ENCODE measurements at places on chromosomes 11 and 22.

DNA sequence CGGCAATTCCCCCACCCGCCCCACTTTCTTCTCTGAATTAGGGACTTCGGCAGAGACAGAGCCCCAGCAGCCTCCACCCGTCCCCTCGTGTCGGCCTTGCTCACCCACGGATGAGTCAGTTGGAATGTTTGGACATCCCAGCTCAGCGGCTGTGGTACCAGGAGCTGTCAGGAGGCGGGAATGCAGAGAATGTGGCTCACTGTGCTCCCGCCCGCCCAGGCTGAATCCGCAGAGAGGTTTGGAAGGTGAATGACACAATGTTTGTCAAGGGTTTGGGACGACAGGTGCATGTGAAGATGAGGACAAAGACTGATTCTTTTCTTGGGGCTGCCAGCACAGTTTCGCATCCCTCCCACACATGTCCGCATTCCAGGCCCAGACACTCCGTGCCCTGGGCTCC lies 39.6 kb downstream of the LIF start:
- peak; percentile 99 for DNase-seq

DNA sequence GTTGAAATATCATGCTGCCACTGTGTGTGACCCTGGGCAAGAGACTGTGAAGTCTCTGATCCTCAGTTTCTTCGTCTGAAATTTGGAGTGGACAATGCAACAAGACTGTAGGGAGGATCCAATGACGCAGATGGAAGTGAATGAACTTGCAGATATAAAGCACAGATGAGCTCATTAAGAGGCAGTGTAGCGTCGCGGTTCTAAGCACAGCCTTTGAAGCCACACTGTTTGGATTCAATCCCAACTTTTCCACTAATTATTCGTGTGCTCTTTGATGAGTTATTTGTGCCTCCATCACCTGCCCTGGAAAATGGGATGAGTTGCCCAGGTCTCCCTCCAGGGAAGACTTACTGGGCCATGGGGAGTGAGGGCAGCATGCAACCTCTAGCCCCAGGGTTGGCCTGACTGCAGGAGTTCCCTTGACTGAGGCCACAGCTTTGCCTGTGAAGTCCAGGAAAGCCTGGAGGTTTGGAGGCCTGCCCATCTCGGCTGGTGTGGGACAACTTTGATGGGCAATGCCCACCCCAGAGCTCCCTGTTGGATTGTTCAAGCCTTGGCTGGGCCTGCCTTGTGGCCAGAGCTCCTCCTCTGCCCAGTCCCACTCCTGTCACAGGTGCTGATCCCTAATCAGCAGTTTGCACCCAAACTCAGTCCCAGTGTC lies 266.0 kb upstream of the B3GAT1 start:
- no peak for DNase-seq

- DNase-seq, result no peak
Observed at GRCh38 chr11:116374085-116374484, 398.7 kb downstream of the BUD13 start.

DNA sequence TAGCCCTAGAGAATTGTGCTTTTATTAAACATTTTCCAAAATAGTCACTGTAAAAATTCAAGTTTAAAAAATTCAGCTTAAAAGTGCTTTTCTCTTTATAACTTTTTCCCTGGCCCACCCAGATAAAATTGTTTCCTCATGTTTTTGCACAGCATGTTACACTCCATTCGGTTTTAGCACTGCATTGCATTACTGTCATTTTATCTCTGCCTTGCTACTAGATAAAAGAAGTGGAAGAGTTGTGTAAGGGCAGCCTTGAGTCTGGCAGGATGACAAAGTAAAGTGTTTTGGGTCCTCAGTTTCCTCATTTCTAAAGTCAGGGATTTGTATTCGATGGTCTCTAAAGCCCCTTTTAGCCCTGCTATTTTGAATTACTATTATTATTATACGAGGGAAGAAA lies 99.8 kb downstream of the ATM start:
- DNase-seq, result no peak

- DNase-seq, result peak; percentile 82
Observed at GRCh38 chr11:9263840-9264315, 1.3 kb downstream of the DENND5A start.

DNA sequence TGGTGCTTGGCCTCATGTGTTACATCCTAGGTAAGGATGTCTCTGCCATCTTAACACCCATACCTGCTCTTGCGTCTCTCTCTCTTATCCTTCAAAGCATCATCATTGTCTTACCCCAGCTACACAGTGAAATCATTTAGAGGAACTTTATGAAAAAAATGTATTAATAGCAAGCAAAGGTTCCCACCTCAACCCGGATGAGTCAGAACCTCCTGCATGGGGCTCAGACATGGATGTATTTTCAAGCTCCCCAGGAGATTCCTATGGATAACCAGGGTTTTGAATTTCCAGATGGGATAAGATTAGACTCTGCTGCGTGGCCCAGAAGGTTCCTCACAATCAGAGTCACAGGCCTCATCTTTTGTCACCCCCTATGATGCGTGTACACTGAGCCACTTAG lies 89.1 kb upstream of the NNMT start:
- DNase-seq, result no peak

GRCh38 chr11:45662096-45662664 lies 3.2 kb downstream of the CHST1 start:
- no peak for DNase-seq

DNA sequence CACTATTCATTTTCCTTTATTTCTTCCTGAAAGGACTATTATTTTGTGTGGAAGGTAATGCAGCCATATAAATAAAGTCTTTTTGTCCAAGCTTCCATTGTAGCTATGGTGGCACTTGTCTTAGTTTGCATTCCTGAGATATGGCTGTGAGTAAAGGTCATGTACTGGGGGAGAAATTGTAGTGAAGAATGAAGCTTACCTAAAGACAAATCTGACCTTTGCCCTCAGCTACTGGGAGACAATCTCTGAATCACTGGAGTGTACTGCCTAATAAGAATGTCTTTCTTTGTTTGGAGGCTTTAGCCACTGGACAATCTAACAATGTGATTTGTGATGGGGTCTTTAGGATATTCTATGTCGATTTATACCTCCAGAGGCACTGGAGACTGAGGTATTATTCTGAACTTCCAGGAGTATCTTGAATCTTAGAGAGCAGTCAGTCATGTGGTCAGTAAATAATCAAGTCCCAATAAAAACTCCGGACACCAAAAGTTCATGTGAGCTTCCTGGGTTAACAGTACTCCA lies 39.7 kb upstream of the OR5AK2 start:
- DNase-seq, result no peak

- DNase-seq, result no peak
Observed at GRCh38 chr11:90908074-90908473, 685.2 kb upstream of the CHORDC1 start.

- peak; percentile 72 for DNase-seq
Observed at GRCh38 chr11:95924414-95924760, 480 bp upstream of the MTMR2 start.

- no peak for DNase-seq
Observed at GRCh38 chr11:114155116-114155515, 95.6 kb downstream of the ZBTB16 start.

DNA sequence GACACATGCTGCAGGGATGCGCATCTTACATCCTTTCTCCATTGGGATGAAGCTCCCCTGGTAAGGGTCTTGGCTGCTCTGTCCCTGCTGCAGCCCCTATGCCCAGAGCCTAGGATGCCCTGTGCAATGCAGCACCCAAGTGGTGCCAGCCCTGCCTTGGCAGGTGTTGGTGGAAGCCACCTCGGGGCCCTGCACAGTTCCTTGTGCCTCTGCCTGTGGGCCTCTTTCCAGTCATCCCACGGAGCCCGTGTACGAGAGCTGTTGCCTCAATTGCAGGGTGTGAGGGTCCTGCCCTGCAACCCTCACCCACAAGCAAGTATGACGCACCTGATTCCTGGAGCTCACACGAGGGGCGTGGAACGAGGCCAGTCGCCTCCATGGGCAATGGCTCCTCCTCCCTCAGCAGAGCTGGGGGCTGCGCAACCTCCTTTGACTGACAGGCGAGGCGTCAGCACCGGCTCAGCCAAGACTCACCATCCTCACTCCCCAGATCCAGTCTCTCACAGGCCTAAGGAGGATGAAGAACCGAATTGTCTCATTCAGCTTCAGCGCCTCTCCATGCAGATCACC lies 719.6 kb downstream of the BRD1 start:
- no peak for DNase-seq

GRCh38 chr11:131530407-131530806 lies 160.0 kb downstream of the NTM start:
- no peak for DNase-seq

DNA sequence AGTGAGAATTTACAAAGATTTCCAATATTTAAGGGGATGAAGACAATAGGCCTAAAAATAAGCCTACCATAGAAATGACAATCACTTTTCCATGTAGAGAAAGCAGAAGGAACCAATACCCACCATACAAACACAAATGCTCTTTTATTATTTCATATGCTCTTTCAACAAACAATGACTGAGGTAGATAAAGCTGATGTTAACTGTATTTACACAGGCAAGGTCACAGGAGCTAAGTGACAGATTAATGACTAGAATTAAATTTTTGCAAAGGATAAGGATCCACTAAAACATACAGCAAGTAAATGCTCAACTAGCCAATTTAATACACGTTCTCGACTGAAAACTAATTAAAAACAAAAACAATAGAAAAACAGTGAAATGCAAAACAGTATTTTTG lies 34.2 kb downstream of the PICALM start:
- DNase-seq, result no peak

DNA sequence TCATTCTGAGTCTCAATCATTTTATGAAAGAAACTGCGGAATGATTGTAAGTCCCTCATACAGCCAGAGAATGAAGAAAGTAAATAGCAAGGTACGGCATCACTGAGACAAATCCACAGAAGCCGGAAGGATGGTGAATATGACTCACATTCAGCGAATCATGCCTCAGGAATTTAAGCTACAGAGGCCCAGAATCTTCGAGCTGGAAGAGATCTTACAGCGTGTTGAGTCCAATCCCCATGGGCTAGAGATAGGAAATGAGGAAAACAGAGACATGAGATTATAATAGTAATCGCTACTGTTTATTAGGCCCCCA lies 173.2 kb downstream of the KIF18A start:
- peak; percentile 81 for DNase-seq

GRCh38 chr11:75523189-75523588 lies 2.6 kb downstream of the GDPD5 start:
- DNase-seq, result no peak

GRCh38 chr22:40203572-40203971 lies 25.8 kb downstream of the TNRC6B start:
- DNase-seq, result no peak

GRCh38 chr11:17585911-17586695 lies 39.0 kb downstream of the OTOG start:
- no peak for DNase-seq
